NCI-H82 (cell line): ENCODE measurements at places on chromosomes 1 and 21.

GRCh38 chr1:36149973-36150295 is 648 bp upstream of the TRAPPC3 start:
- DNase-seq, result peak; percentile 51

DNA sequence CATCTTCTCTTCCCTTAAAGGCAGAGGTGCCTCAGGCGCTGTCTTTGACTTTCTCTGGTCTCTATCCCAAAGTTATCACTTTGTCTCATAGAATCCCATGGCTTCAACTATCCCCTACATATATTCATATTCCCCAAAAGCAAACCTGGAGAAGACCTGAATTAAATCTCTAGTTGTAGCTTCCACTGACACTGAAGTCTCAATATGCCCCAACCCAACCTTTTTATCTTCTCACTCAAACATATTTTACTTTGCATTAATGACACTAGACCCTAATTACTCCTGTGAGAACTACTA is 354.5 kb upstream of the DUSP10 start:
- no peak for DNase-seq

DNA sequence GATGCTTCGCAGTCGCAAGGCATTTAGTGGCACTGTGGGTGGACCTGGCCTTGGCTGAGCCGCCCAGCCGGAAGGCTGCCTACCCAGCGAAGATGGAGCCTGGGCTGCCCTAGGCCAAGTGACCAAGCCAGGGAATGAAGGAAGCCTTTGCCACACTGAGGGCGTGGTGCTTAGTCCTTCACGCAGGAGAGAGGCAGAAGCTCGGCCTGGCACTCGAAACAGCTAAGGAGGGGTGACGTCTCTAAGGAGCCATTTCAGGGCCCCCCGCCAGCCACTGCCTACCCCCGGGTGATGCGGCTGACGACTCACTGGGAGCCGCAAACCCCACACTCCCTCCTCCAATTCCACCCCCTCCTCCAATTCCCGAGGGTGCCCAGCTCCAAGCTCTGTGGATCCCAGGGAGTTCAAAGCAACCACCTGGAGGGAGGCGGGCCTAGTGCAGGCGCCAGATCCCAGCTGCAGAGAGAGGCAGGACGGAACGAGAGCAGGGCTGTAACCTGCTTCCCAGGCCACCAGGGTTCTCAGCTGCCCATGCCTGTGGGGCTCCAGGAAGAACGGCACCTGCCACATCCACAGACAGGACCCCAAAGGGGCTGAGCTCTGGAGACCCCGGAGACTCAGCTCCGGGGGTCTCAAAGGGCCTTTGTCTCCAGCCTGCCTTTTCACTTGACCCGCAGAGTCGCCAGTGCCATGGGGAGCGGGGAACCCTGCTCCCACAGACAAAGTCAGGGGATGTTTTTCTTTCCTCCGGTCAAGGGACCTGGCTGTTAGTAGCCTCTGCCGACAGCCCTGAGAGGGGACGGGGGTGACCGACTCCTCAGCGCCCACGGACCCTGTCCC is 75.8 kb downstream of the ARHGEF16 start:
- no peak for DNase-seq

GRCh38 chr1:234154320-234155251 is 218.7 kb upstream of the COA6 start:
- peak; percentile 92 for DNase-seq

- no peak for DNase-seq
These were observed 834.1 kb upstream of the PRMT6 start for GRCh38 chr1:106222403-106222802.

GRCh38 chr1:50959303-50959912 is 659 bp downstream of the FAF1 start:
- peak; percentile 69 for DNase-seq

DNA sequence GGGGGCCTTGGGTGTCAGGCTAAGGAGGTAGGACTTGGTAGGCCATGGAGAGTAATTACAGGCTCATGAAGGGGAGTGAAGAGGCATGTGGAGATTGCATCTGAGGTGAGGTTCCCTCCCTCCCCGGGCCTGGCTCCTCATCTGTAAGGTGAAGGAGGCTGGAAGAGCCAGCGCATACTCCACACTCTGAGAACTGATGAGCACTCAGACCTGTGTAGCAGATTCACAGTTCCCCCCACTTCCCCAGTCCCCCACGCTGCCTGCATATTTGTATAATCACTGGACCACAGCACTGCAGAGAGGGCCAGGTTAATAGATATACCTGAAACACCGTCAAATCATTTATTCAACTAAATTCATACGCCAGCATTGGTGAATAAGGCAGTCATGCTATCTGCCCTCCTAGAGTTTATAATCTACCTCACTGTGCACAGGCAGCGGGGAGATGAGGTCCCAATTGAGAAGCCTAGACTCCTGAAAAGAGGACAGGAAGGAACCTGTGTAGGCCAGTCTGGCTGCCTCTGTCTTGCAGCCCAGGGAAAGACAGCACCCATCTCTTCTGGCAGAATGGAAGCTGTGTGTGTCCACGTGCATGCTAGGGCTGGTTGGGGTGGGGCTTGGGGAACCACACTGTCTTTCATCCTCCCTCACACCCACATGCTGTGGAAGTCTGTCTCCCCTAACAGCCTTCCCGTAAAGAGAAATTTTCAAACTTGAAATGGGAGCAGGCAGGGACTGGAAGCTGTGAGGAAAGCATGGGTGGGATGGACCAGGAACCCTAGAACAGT is 110.6 kb upstream of the ATP1A1 start:
- DNase-seq, result peak; percentile 41

DNA sequence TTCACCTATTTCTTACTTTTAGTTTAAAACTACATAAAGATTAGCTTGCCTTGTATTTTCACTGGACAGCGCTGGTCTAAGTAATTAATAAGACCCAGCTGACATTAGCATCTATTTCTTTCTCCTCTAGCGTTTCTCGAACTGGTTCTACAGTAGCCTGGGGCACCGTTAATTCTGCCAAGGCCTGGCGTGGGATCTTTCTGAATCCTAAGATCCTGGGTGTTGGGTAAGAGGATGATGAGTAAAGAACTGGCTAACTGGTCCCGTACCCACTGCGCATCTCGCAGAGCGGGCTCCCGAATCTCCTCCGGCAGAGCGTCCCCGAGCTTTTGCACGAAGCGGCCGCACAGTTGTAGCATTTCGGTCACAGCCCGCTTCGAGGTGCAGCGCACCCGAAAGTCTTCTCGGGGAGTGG is 309 bp downstream of the NSL1 start:
- DNase-seq, result peak; percentile 89

DNA sequence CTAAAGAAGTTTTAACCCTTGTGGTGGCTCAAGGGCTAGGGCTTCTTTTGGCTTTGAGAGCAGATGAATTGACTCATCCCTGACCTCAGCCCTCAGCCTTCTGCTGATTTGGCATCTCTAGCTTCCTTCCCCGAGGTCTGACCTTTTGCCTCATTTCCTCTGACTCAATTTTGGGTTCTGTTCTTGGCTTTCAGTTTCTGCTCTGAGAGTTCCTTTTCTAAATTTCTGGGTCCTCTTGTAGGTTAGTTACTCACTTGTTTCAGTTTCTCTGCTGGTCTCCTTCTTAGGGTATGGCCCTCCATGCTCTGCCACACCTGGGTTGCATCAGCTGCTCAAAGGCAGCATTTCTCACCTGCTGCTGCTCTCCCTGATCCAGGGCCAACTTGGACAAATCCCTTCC is 19.4 kb downstream of the PDE4B start:
- no peak for DNase-seq

- no peak for DNase-seq
These were observed 21.7 kb downstream of the INKA2 start for GRCh38 chr1:111717450-111717849.

- DNase-seq, result no peak
These were observed 133.4 kb downstream of the PLPPR5 start for GRCh38 chr1:98870959-98871903.
